ENCODE measurements at places on chromosomes 6 and 20. TPM values are rescaled to one million over a fixed set of nuclear protein-coding genes. Genes with fewer than 3 reads are reported as not detected.

- DNase-seq: no peak
These were observed 10.4 kb upstream of the NTSR1 start for GRCh38 chr20:62698231-62698630.

GRCh38 chr6:165098165-165098564, 211.2 kb downstream of the C6orf118 start:
- no peak for DNase-seq

GRCh38 chr20:6914986-6915385, 147.5 kb downstream of the BMP2 start:
- no peak for DNase-seq

DNA sequence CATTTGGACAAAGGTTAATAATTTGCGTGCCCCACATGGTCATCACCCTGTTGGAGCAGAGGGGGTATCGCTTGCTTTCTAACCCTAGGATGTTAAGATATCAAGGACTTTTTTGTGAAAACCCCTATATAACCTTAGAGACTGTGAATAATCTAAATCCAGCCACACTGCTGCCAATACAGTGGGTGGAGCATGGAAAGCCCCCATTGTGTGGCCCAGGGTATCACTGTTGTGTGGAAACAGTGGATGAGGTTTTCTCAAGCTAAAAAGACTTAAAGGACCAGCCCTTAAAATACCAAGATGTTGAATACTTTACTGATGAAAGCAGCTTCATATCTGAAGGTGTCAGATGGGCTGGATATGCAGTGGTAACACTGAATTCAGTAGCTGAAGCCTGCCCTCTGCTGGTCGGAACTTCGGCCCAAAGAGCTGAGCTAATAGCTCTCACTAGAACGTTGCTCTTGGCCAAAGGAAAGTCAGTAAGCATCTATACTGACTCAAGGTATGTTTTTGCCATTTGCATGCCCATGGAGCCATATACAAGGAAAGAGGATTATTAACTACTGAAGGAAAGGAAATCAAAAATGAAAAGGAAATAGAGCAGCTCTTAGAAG, 695.2 kb downstream of the PHF3 start:
- peak; percentile 72 for DNase-seq

- DNase-seq: no peak
These were observed 462.9 kb downstream of the PREX1 start for GRCh38 chr20:48364688-48365421.

DNA sequence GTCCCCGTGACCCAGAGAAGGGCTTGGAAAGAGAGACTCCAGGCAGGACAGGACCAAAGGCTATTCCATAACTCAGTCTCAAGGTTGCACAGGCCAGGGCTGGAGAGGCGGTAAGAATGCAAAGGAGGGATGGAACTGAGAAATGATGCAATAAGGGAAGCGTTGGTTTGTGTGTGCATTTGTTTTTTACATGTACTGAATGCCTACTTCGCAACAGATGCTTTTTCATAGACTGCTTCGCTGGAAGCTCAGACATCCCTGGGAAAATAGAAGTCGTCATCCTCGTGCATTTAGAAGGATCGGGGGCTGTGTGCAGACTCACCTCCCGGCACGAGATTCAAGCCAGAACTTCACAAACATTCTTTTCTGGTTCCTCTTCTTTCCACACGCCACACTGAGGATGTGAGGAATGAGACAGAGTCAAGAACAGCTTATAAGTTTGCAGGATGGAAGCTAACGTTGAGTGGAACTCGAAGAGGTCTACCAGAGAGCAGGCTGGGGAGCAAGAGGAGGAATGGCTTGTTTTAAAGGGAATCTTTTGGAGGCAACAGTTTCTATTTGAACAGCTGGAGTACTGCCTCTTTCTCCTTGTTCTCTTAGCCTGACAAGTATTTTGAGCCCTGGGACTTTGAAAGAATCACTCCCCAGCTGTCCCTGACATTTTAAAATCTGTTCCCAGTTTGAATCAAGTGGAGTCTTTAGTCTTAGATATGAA, 19.3 kb upstream of the LY86 start:
- DNase-seq: no peak

GRCh38 chr6:165585060-165585459, 78.0 kb downstream of the PDE10A start:
- DNase-seq: no peak

DNA sequence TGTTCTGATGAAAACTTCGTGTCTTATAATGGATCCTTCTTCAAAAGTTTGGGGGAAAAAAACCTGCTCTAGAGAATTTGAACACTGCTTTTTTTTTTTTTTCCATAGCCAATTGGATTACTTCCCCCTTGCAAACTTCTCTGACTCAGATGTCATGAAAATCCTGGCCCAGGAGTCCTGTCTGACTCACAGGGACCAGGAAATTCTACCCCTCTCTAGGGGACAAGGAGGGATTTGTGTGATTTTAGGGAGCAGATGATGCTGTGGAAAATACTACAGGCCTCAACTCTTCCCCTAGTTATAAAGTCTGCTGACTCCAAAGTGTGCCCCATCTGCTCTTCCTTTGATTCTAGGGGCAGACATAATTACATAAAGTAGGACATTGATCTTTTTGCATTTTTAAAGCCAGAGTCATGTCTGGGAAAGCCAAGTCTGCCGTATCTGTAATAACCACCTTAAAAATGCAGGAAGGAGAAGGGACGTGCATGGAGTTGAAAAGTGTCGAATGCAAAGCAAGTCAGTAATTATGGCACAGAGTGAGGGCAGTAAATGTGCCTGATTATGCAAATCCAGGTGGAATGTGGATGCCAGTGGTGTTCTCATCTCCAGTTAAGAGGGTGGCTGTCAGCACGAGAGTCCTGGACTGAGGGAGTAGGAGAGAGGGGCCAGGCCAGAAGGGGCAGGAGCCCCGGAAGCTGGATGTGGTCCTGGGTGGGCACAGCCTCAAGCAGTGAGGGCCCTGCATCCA, 144.3 kb upstream of the SULF2 start:
- no peak for DNase-seq

DNA sequence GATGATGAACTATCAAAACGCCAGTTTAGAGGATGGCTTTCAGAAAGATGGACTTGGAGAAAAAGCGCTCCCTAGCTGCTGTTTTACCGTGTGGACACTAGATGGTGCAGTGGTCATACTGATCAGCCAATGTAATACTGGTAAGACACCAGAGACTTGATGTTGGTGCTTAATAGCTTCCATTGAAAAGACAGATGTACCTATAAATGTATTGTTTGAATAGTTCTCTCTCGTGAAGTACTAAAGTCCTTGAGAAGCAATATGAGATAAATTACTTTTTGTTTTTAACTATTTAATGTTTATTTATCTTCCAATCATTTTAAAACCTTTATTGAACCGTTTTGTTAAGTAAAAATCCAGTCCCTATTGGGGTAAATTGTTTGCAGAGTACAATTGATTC, 63.9 kb upstream of the FUCA2 start:
- DNase-seq: peak; percentile 67

- no peak for DNase-seq
These were observed 342.1 kb upstream of the NRSN1 start for GRCh38 chr6:23783901-23784300.

DNA sequence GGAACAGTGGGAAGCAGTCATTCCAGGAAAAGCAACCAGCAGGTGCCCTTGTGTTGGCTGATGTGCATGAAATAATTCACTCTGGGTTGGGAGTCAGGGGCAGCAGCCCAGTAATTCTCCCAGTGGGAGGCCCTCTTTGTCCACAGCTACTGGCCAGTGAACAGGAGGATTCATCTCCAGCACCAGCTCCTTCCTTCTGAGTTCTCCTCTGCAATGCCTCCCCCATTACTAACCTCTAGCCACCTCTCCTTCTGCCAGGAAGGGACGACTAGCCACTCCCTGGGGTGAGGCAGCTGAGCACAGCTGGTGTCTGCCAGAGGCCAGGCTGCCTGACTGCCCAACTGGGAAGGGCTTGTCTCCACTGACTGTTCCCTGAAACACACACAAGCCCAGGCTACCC, 12.5 kb upstream of the R3HDML start:
- no peak for DNase-seq

DNA sequence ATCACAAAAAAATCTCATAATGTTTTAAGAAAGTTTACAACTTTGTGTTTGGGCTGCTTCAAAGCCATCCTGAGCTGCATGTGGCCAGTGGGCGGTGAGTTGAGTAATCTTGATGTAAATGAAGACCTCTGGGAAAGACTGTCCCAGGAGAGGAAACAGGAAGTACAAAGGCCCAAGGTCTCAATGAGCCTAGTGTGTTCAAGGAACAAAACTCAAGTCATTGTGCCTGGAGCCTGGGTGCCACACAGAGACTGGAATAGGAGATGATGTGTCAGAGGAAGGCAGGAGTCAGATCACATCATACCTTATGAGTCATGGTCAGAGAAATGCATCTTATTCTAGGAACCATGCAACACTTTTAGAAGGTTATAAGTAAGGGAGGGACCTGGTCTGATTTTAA, 51.5 kb downstream of the COL19A1 start:
- DNase-seq: no peak

GRCh38 chr6:109722011-109722410, 30.9 kb downstream of the FIG4 start:
- no peak for DNase-seq

- DNase-seq: no peak
These were observed 17.1 kb downstream of the TCF21 start for GRCh38 chr6:133906050-133906449.

DNA sequence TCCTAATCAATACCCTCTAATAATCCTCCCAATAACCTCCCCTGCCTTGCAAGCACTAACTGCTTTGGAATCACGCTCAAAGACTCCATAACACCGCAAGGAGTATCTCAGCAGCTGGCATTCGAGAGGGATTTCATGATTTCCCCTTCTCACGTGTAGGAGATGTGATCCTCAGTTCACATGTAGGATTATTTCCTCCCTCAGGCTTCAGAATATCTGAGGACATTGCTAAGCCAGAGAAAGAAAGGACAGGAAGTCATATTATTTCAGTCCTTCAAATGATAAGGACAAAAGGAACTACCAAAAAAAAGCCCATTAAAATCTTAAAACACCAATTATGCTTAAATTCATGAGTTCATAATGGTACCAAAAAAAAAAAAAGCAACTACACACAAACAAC, 122.9 kb downstream of the NFATC2 start:
- no peak for DNase-seq

GRCh38 chr6:88884361-88884760, 79.1 kb downstream of the RNGTT start:
- no peak for DNase-seq

Gene RNF39
- total RNA-seq: 0.65 TPM

Gene TPBG
- 19.8 TPM for total RNA-seq

Gene MLN
- total RNA-seq: not detected

Gene GTSF1L
- total RNA-seq: not detected

Gene SLA2
- 1.5 TPM for total RNA-seq

Gene CCM2L
- total RNA-seq: 8.2 TPM

Gene OR2B6
- total RNA-seq: not detected

Gene CST2
- total RNA-seq: not detected

Gene SLC17A2
- not detected for total RNA-seq

Gene FOXS1
- total RNA-seq: not detected

Gene AVP
- total RNA-seq: not detected
